ENCODE measurements at places on chromosomes 16 and 17.

- DNase-seq, result no peak
Measured at GRCh38 chr17:60604686-60605334, 4.8 kb downstream of the PPM1D start.

DNA sequence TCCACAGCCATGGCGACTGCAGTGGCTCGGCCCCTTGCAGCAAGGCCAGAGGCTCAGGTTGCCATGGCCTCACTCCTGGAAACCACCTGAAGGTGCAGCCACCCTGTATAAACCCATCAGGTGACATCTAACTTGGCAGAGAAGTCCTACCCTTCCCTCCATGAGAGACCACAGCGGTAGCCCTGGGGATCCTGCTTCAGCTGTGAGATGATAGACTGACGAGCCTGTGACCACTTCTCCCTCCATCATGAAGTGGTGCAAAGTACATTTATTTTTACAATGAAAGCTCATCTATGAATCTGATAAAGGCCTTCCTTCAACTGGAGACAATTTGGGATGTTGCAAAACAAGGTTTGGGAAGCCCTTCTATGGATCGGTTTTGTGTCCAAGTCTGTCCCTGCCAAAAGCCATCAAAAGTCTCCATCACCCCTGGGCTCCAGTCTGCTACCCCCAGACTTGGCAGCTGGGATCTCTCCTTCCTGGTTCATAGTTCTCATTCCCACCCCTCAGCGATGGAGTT lies 1.8 kb downstream of the ZACN start:
- no peak for DNase-seq

- DNase-seq, result no peak
Measured at GRCh38 chr16:76577003-76577402, 299.8 kb downstream of the CNTNAP4 start.

GRCh38 chr16:50473356-50473945 lies 74.7 kb upstream of the NKD1 start:
- no peak for DNase-seq

DNA sequence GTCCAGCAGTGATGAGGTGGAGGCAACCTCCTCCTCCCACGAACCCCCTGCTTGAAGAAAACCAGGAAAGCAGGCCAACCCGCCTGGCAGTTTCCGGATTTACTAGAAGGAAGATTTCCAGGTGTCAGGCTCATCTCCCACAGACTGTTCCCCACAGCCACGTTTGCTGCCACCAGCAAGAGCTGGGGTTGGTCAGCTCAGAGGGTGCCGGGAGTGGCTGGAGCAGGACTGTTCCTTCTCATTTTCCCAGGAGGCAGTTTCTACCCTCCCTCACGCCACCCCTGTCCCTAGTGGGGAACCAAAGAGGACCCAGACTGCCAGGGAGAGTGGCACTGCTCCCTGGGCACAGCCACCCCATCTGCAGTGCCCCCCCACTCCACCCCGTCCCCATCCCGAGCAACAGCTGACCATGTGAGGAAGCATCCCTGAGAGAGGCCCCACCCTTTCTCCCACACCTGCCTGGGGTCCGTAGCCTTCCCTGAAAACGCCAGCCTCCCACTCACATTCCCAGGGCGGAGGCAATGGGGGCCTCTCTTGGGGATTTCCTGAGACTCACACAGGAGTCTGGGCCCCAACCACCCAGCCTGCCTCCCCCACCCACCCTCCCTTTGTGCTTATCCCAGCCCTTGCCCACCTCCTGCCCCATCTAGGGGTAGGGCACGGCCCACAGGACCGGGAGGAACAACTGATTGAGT lies 5.9 kb downstream of the KRT17 start:
- no peak for DNase-seq

DNA sequence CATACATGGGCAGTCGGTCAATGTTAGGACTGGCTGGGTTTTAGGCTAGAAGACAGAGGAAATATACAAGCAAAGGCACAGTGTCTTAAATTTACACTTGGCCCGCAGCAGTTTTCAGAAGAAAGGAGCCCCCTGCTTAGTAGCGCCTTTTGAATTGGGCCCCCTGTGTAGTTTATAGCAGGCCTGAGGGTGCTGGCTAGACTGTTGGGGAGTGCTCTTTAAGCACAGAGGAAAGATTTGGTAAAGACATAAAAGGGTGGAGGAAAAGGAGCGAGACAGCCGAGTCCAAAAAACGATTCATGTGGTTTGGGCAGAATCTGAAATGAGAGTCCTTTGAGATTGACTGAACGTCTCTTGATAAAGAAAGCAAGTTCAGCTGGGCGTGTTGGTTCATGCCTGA lies 10.6 kb downstream of the RMI2 start:
- DNase-seq, result no peak

DNA sequence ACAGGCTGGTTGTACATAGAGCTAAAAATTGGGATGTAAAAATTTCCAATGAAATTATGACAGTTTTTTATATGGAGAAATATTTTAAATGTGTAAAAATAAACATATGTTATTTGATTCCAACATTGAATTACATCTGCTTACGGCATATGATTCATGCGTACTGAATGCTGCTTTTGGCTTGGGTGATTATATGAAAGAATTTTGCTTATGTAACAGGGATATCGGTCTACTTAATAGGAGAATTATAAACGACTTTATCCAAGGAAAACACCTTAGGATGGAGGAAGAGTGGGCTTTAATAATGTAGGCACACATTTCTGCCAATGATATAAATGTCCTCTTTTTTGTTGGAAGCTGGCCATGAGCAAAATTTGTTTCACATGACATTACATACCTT lies 197.3 kb upstream of the GOT2 start:
- DNase-seq, result no peak

DNA sequence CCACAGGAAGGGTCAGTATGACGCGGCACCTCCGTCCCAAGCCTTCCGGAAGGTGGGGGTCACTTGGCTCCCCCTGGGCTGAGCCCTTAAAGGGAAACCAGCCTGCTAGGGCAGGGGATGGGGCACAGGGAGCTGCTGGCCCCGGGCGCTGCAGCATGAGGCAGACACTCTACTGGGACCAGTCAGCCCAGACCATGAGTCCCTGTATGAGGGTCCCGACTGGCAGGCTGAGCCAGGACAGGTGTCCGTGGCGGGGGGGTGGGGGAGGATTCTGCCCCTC lies 43.4 kb upstream of the ZC3H18 start:
- DNase-seq, result no peak

DNA sequence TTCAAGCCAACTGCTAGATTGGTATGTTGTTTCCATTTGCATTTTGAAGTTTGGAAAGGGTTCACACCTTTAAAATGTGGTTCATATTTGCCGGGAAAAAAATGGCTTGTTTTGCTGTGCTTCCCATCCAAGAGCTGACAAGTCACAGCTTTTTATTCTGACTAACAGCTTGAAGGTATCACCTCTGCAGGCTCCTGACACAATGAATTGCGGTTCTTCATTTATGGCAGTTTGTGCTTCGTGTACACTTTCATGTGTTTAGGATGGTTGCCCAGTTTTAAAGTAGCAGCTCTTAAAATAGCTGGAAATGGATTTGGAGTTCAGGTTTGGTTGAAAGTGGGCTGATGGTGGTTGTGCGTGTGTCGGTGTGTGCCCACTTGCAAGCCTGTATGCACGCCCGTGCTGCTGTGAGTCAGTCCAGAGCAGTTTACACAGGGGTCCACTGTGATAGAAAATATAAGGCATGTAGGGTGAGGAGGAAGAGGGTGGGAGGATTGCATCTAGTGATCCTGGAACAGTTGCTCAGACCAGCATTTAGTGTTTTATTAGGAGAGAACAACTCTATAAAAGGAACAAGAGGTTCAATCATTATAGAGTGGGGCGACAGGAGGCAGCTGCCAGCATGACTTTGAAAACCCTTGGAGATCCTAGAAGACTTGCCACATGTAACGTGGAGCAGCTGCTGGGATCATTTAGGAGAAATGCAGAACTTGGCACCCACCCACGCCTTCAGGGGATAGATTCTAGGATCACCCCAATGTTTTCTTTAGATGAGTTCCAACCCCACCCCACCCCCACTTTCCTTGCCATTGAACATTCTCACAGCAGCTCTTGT lies 108.0 kb upstream of the TBX2 start:
- no peak for DNase-seq

DNA sequence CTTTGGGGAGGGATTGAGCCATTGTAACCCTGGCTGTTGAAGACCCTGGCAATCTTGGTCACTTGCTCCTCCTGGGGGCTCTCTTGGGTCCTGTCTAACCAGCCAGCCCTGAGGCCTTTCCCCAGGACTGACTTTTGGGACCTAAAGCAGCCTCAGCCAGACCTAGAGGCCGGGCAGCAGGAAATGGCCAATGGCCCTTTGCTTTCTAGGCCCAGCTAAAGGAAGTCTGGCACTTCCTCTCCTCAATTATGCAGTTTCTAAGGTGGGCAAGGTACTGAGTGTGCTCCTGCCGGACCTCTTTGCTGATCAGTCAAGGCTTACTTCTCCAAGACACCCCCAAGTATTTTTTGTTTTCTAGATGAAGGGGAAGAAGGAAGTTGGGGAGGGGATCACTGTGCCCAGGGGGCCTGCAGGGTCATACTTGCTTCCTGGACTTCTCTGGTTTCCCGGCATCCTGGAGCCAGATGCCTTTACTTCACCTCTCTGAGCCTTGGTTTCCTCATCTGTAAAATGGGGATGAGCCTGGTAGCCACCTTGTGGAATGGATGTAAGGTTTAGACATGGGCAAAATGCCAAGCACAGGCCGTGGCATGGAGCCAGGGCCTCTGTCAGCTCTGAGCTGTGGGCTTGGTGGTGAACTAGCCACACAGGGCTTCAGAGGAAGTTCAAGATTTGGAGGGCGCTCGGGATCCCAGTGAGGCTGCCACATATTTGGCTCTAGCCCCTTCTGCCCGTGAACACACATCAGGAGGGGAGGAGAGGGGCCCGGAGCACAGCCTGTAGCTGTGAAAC lies 8.6 kb downstream of the CX3CL1 start:
- DNase-seq, result peak; percentile 24

GRCh38 chr17:38604479-38605403 lies 1.0 kb downstream of the SRCIN1 start:
- no peak for DNase-seq

- DNase-seq, result no peak
Measured at GRCh38 chr16:75455677-75456076, 8.8 kb downstream of the TMEM170A start.

DNA sequence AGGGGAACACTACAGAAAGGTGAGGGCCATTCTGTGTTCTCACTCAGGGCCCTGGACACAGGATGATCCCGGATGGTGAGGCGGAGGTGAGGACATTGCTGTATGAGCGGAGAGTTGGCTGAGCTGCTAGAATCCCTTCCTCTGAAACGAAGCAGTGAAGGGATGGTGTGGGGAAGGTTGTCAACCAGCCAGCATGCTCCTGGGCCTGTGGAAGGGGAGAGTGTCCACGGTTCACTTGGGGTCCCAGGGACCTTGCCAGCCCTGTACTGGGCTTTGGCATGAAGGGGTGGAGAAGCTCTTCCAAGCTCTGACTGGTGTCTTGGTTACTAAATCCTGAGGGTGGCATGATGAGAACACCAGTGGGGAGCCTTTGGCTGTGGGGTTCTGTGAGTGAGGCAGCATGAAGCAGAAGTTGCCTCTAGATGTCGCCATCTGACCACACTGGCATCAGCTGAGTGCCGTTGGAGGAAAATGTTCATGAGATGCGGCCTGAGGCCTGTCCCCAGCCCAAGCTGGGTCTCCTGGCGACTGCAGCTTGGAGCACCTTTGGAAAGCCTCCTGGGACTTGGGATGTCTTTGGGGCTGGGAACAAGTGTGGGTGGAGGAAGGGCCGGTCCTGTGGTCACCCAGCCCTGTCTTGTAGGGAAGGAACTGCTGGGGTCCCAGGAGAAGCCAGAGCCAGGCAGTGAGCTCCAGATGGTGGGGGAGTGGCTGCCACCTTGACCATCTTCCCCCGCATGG lies 14.8 kb downstream of the PDP2 start:
- peak; percentile 71 for DNase-seq

DNA sequence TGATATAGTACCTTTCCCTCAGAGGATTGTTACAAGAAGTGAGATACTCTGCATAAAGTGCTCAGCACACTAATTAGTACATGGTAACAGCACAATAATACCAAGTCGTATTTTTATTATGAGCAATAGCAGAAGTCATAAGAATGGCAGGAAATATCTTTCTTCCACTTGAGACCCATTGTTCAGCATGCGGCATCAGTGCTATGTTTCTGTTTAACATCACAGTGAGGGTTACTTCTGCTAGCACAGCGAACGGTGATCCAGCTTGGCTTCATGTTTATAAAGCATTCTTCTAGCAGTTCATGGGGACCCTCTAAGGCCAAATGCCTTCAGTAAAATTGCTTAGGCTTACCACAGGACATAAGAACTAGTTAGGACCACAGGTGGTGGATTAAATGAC lies 83.1 kb downstream of the MYO1D start:
- DNase-seq, result no peak

GRCh38 chr16:85225257-85225656 lies 113.0 kb upstream of the CIBAR2 start:
- DNase-seq, result no peak

- no peak for DNase-seq
Measured at GRCh38 chr17:20154286-20155000, 145.3 kb downstream of the SPECC1 start.

DNA sequence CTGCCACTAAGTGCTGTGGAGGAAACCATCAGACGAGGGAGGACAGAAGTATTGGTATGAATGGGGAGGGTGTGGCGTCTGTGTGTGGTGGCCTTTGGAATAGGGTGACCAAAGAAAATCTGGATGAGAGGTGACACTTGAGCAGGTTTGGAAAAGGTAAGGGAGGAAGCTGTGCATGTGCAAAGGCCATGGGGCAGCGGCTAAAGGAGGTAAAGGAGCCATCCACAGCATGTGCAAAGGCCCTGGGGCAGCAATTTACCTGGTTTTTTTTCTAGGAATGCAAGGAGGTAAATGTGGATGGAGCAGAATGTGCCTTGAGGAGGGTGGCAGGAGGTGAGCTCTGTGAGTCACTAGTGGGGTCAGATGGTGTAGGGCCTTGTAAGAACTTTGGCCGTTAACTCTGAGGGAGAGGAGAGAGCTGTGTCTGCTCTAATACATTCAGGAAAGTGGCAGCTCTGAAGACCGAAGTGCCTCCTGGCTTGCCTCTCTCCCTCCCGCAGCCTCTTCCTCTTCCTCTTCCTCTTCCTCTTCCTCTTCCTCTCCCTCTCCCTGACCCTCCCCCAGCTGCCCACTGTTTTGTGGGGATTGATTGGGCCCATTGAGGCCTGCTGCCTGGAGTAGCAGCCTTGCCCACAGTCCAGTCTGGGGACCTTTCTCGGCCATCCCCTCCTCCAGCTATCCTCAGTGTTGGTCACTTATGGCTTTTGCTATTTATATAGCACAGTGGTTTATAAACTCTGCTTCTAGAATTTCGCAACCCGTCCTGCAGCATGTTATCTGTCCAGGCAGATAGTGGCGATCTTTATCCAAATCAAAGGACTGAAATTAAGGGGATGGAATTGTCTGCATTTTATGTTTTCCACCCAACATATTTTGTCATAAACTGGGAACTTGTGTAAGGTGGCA lies 38.7 kb downstream of the CMIP start:
- DNase-seq, result no peak

Data from hematopoietic multipotent progenitor cell treated with erythropoietin and hydrocortisone succinate and interleukin-3 and kit ligand, for 17 days (in vitro differentiated cells).